Spinal cord (tissue), 10 donors: ENCODE measurements at places on chromosomes 16 and 17.
A peak's percentile ranks its signal among the peaks of the same experiment; 100 is the strongest.

DNA sequence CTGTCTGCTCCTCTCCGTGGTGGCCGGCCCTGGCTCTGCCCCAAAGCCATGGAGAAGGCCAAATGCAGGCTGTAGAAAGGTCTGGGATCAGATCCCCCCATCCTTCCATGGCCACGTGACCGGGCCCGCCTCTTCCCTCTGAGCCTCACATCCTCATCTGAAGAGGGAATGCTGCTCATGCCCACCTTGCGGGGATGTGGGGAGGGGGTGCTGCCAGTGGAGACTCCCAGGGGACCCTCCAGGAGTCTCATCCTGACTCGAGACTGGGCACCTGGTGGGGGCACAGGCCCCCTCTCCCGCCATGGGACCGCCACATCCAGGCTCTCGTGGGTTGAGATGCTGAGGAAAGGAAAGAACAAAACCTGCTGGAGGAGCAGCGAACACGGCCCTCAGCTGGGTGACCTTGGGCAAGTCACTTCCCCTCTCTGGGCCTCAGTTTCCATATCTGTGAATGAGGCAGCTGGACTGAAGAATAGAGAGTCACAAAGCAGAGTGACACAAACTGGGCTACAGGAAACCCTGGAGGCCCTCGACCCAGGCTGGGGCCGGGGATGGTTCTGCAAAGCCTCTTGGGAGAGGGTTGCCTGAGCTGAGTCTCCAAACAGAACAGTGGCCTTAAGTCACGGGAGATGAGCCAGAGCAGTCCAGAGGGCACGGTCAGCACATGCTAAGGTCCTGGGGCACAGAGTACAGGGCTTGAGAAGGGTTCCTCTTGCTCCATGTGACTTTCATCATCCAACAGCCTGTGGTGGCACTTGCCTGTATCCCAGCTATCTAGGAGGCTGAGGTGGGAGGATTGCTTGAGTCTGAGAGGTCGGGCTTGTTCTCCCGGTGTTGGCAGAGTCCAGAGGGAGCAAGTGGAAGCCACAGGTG lies 30.1 kb downstream of the SOCS1 start:
- no peak for DNase-seq

GRCh38 chr16:79067600-79067999 lies 532.9 kb downstream of the MAF start:
- DNase-seq = no peak

- DNase-seq = no peak
Observed at GRCh38 chr17:29592850-29593551, at the start of gene ANKRD13B. TSS of gene ANKRD13B (plus strand) at chr17:29593132. CDS start at chr17:29593622, 490 bp downstream.

GRCh38 chr16:88920618-88921590 lies 54.4 kb upstream of the PABPN1L start:
- DNase-seq = peak; percentile 79

- DNase-seq = no peak
Observed at GRCh38 chr17:32319548-32319905, 22.4 kb downstream of the C17orf75 start.

DNA sequence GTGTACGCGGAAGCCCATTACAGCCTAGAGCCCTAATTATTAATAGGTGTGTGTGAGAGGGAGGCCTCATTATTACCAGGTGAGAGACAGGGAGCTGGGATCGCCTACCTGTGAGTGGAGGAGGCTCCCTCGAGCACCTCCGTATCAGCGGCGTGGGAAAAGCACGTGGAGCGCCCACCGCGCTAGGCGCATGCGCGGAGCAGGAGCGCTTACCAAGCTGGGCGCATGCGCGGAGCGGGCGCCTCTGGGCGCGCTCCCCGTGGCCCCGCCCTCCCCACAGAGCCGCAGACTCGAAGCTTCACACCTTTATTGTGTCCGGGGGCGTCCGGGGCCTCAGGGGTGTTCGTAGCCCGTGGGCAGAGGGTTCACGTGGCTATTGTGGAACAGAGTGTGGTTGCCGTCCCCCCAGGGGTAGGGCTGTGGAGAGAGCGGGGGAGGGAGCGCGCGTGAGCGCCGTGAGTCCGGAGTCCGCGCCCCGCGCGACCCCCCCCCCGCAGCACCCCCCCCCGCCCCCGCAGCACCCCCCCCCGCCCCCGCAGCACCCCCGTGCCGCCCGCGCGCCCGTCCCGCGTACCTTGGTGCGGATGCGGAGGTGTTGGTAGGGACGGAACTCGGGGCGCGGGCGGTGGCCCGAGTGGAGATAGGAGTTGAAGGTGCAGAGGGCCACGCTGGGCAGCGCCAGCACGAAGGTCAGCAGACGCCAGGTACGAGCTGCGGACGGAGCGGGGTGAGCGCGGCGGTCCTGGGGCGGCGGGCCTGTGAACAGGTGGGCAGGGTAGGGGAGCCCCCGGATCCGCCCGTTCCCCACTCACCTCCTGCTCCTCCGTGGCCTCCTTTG lies 500 bp downstream of the COX6A2 start:
- DNase-seq = peak; percentile 61

- DNase-seq = no peak
Observed at GRCh38 chr16:27748868-27749546, 199.1 kb downstream of the KATNIP start.

GRCh38 chr17:19336938-19337711 lies 25.4 kb downstream of the B9D1 start:
- no peak for DNase-seq

GRCh38 chr17:78364436-78365281 lies 4.8 kb upstream of the SOCS3 start:
- DNase-seq = no peak

GRCh38 chr16:46658925-46659324 lies 30.1 kb downstream of the VPS35 start:
- no peak for DNase-seq

- DNase-seq = no peak
Observed at GRCh38 chr17:63696381-63696961, 3.5 kb downstream of the LIMD2 start.

GRCh38 chr17:61568219-61569072 lies 22.6 kb downstream of the NACA2 start:
- DNase-seq = no peak

GRCh38 chr17:9115214-9116191 lies 94.2 kb downstream of the NTN1 start:
- peak; percentile 22 for DNase-seq

- no peak for DNase-seq
Observed at GRCh38 chr17:29561554-29562517, 5.0 kb downstream of the ABHD15 start.

DNA sequence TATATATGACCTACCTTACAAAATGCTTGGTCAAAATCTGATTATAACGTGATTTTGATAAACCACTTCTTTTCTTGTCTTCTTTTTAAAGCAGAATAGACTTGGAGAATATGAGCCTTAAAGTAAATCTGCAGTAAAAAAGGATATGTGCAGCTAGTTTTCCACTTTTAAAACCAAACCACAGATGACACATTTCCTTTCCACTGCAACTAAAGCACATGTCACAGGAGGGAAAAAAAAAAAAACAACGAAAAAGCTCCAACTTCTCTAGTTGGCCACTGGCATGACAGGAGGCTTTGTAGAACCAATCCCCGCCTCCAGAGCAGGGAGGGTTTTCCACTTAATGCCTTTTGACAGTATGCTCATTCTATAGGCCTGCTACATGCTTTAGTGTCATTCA lies at the start of gene EVI2A:
EVI2A (minus strand) TSS at position 142 of the 400 bp plus-strand sequence. CDS start 2,609 bp downstream, outside the sequence.
- peak; percentile 56 for DNase-seq

DNA sequence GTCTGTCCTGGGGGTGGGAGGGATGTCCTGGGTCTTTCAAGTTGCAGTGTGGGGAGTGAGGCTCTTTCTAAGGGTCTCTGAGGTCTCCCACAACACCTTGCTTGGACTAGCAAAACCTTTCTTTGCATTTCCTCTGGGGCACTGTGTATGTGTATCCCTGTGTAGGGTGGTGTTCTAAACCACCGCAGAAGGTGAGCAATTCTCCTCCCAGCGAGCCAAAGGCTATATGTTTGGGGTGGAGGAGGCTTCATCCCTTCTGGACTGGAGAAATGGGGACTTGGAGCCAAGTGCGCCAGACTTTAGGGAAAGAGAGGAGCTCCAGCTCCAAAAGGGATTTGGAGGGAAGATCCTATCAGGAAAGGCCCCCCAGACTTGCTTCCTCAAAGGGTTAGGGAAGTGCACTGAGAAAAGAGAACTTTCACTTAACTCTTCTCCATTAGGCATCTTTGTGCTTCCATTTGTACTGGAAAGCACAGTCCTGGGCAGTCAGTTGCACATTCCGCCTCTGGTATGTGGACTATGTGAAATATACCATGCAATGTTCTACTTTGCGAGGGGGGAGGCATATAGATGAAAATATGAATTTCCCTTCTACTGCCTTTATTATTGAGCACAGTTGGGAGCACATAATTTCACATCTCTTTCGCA lies 18.9 kb upstream of the HOXB9 start:
- DNase-seq = no peak

GRCh38 chr17:27975146-27976011 lies 67.1 kb upstream of the NLK start:
- peak; percentile 16 for DNase-seq

GRCh38 chr16:5062790-5063765 lies 2.7 kb downstream of the C16orf89 start:
- DNase-seq = peak; percentile 4

DNA sequence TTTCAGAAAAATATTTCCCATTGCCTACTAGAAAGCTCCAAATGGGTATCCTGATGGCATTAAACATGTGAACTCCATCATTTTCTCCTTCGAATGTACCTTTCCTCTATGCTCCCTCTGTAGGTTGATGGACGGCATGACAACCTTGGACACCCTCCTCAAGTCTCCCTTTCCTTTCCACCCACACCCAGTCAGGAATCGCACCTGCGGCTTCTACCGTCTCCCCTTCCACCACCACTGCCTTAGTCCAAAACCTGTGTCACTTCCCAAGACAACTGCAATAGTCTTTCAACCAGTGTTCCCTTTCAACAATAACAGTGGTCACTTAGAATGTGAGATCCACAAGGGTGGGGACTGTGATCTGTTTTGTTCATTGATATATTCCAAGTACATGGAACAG lies 233.1 kb upstream of the AXIN2 start:
- no peak for DNase-seq

DNA sequence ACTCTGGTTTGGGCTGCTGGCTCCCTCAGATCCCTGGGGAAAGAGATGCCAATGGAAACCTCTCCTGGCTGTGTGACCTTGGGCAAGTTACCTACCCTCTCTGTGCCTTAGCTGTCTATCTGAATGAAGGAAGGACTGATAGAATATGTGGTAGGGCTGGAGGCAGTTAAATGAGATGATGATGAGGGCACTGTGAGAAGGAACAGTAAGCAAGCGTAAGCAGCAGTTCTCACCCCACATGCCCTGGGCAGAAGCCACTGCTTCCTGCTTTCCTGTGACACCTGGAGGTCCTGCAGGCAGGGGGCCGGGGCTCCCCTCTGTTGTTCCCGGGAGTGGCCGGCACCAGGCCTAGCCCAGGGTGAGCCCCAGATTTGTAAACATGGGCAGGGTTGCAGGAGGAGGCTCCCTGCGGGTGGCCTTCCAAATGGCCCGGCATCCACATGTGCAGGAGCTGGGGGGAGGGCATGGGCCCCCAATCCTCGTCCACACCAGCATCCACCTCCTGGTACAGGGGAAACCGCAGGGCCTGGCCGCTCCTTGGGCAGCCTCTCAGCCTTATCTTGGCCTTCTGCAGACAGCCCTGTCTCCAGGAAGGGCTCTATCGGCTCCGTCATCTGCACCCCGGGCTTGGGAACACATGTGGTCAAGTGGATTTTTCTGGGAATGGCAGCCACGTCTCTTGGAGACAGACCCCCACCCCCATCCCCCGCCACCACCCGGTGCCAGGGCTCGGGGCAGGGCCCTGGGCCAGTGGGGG lies 235.6 kb upstream of the GSE1 start:
- no peak for DNase-seq

DNA sequence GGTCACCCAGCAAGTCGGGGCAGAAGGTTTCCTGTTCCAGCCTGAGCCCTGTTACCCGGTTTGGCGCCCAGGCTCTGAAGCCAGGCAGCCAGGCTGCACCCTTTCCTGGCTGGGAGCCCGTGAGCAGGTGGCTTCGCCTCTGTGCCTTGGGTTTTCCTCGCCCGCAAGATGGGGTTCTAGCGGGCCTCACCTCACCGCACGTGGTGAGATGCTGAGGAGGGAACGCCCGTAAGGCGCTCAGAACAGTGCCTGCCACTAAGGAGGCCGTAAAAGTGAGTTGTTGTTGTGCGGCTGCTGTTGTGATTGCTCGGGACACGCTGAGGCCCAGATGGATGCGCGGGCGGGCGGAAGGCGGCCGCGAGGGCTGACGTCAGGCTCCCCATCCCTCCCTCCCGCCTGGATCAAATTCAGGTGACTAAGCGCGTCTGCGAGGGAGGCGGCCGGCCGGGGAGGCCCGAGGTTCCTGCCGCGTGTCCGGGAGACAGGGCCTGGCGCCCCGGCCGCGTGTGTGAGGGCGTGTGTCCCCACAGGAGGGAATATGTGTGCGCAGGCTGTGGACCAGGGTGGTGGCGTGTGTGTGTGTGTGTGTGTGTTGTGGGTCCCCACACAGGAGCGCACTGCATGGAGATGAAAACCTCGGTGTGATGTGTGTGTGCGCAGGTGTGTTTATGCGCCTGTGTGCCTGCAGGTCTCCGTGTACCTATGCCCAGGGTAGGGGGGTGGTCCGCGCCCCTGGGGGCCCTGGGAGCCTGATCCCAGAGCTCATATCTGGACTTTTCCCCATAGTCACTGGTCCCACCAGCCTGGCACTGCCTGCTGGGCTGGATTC lies 4.3 kb downstream of the CAMKK1 start:
- no peak for DNase-seq

- no peak for DNase-seq
Observed at GRCh38 chr16:3776316-3776715, 59.0 kb upstream of the TRAP1 start.

- no peak for DNase-seq
Observed at GRCh38 chr17:5669191-5669590, 84.9 kb upstream of the NLRP1 start.

- no peak for DNase-seq
Observed at GRCh38 chr17:74839990-74840852, 19.5 kb downstream of the GRIN2C start.
